H9 (cell line): ENCODE measurements at places on chromosomes 2 and 18. TPM values are rescaled to one million over a fixed set of nuclear protein-coding genes. Genes with fewer than 3 reads are reported as not detected.

GRCh38 chr18:35436076-35436649, 59.0 kb upstream of the ZNF396 start:
- no peaks in the 10 kb centered on the region for H3K36me3 ChIP-seq
- no peak overlapping the region for H3K27ac ChIP-seq
- no peaks in the 10 kb centered on the region; the same call in 1 of the 2 replicates for H3K4me1 ChIP-seq

The DSG1 gene
- not detected in 2 replicates for total RNA-seq

The IGFBP5 gene
- total RNA-seq: 0.61 and 0.90 TPM in 2 replicates

DNA sequence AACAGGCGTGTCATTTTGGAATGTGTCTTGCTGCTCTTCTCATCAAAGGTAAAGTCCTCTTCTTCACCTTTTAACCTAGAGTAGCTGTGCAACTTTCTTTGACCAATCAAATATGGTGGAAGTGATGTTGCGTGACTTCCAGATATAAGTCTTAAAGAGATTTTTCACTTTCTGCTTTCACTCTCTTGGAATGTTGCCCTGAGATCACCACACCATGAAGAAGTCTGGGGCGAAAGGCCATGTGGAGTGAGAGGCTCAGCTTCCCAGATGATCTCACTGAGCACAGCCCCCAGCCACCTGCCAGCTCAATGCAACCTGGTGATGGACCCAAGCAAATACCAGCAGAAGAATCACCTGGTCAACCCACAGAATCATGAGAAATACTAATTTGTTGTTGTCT, 7.1 kb upstream of the GALNT3 start:
- H3K4me1 ChIP-seq: no peaks in the 10 kb centered on the region
- H3K36me3 ChIP-seq: peaks cover 25% of the 10 kb centered on the region
- no peak overlapping the region for H3K4me3 ChIP-seq
- no peaks in the 10 kb centered on the region for H3K27me3 ChIP-seq
- H3K27ac ChIP-seq: no peak overlapping the region

GRCh38 chr18:63192126-63192884, 127.3 kb downstream of the BCL2 start:
- no peaks in the 10 kb centered on the region for H3K36me3 ChIP-seq
- no peaks in the 10 kb centered on the region for H3K27me3 ChIP-seq
- no peak for DNase-seq
- no peak overlapping the region for H3K27ac ChIP-seq

- no peak overlapping the region for H3K27ac ChIP-seq
- peak overlapping the region; percentile 73 for H3K4me3 ChIP-seq
- peaks cover 5% of the 10 kb centered on the region; the same call in 1 of the 2 replicates for H3K4me1 ChIP-seq
- peaks cover 2% of the 10 kb centered on the region; the same call in 1 of the 2 replicates for H3K36me3 ChIP-seq
- DNase-seq: peak; percentile 57
These were observed 997 bp downstream of the BOK start for GRCh38 chr2:241559323-241560161.

DNA sequence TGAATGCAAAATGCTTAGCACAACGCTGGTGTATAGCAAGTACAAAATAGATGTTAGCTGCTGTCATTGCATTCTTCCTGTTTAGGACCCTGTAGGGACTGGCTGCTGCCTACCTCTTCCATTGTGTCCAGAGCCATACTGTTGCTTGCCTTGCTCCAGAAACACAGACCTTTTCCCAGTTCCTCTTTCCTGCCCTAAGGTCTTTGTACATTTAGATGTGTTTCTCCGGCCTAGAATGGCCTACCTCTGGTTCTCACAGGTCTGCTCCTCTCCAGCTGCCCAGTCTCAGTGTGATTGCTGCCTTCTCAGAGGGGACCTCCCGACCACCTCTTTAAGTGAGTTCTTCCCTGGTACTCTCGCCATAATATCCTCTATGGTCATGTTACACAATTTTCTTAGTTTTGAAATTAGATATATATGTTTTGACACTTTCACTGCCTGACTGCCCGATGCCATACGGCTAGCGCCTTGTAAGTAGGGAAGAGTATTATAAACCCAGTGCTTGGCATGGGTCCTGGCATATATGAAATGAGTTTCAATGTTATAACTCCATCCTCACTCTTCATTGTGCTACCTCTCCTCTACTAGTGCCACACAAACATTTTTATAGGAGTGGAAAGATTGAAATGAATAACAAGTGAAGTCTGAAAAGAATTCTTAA, 48.3 kb downstream of the RFTN2 start:
- no peak for DNase-seq
- no peaks in the 10 kb centered on the region for H3K27me3 ChIP-seq
- no peak overlapping the region for H3K4me3 ChIP-seq
- no peaks in the 10 kb centered on the region; the same call in 1 of the 2 replicates for H3K4me1 ChIP-seq

The TRIM43 gene
- total RNA-seq: not detected in 2 replicates

DNA sequence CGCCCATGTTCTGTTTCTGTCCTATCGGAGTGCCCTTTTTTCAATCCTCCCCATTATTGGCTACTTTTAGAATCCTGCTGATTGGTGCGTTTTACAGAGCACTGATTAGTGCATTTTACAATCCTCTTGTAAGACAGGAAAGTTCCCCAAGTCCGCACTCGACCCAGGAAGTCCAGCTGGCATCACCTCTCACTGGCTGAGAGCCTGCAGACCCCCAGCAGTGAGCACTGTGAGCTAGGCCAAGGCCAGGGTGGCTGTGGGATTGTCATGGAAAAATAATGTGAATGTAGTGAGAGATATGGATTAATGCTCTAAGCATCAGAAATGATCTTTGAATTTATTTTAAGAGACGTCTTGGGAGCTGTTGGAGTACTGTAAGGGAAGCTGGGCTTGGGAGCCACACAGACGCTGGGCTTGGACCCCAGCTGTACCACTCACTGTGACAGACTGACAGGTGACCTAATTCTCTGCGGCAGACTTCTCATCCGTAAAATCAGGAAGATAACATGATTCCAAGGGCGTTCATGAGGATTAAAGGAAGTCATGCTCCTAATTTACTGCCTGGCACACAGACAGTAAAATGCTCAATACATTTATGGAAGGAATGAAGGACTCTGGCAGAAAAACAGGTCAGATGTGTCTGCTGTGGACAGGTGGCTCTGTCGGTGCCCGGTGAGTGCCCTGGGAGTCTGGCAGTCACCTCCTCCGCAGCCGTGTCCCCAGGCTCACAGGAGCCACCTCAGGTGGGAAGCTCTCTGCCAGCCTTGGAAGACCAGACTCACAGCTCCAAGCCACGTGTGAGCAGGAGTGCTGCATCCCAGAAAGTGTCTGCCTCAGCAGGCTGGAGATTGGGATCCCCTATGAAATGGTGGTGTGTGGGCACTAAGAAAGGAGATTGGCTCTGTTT, 105.5 kb downstream of the FAM168B start:
- no peaks in the 10 kb centered on the region for H3K27me3 ChIP-seq
- no peaks in the 10 kb centered on the region for H3K4me1 ChIP-seq

DNA sequence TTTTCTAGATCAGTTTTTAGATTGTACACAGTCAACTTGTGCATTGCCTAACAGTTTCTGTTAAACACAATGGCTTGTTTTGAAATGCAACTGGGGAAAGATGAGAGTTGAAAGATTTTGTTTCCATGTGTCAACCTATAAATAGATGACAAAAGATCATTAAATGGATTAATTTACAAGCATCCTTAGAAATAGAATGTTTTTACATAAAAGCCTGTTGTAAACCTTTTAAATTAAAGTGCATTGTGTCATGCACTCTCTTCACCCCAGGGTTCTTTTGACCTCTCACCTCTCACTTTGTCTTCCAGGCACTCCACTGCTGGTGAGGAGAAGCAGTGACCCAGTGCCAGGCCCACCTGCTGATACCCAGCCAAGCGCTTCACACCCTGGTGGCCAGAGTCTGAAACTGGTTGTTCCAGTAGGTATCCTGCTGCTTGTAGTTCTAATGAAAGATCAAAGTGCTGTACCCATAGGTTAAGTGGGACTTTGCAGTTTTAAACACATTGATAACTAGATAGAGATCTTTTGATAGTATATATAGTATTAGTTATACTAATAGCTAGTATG, 502.1 kb downstream of the PARD3B start:
- no peaks in the 10 kb centered on the region for H3K27me3 ChIP-seq

- H3K27ac ChIP-seq: no peak overlapping the region
- H3K36me3 ChIP-seq: peaks cover 8% of the 10 kb centered on the region
- no peak overlapping the region for H3K4me3 ChIP-seq
- no peaks in the 10 kb centered on the region; the same call in 1 of the 2 replicates for H3K4me1 ChIP-seq
These were observed 89.9 kb upstream of the PELI1 start for GRCh38 chr2:64234150-64234549.

GRCh38 chr2:179612108-179612507, 249.3 kb downstream of the ZNF385B start:
- H3K4me3 ChIP-seq: no peak overlapping the region
- no peak overlapping the region for H3K27ac ChIP-seq
- no peaks in the 10 kb centered on the region; the same call in 2 of the 3 replicates for H3K36me3 ChIP-seq
- H3K27me3 ChIP-seq: no peaks in the 10 kb centered on the region; the same call in 1 of the 2 replicates
- DNase-seq: no peak

- no peaks in the 10 kb centered on the region; the same call in 1 of the 2 replicates for H3K4me1 ChIP-seq
- no peak for DNase-seq
- no peaks in the 10 kb centered on the region for H3K36me3 ChIP-seq
- no peaks in the 10 kb centered on the region for H3K27me3 ChIP-seq
- no peak overlapping the region for H3K4me3 ChIP-seq
- H3K27ac ChIP-seq: no peak overlapping the region
These were observed 147.3 kb downstream of the B3GNT2 start for GRCh38 chr2:62343206-62343605.

GRCh38 chr2:229855116-229855515, 66.7 kb downstream of the TRIP12 start:
- H3K4me3 ChIP-seq: no peak overlapping the region
- DNase-seq: no peak
- H3K4me1 ChIP-seq: no peaks in the 10 kb centered on the region
- H3K36me3 ChIP-seq: peaks cover 24% of the 10 kb centered on the region
- H3K27me3 ChIP-seq: no peaks in the 10 kb centered on the region
- no peak overlapping the region for H3K27ac ChIP-seq

The PUM2 gene
- 92.3 and 96.6 TPM in 2 replicates for total RNA-seq

DNA sequence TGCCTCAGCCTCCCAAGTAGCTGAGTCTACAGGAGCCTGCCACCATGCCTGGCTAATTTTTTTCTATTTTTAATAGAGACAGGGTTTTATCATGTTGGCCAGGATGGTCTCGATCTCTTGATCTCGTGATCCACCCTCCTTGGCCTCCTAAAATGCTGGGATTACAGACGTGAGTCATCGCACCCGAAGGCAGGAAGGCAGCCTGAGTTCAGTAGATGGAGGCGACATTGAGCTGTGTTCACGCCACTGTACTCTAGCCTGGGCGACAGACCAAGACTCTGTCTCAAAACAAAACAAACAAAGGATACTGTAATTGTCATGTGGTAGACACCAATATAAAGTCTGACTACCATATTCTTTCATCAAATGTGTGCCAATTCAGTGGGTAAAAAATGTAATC, 500.9 kb upstream of the DSEL start:
- no peak overlapping the region for H3K4me3 ChIP-seq
- H3K27me3 ChIP-seq: no peaks in the 10 kb centered on the region
- H3K36me3 ChIP-seq: no peaks in the 10 kb centered on the region
- H3K27ac ChIP-seq: no peak overlapping the region

GRCh38 chr2:70534183-70534836, 19.3 kb downstream of the TGFA start:
- DNase-seq: no peak
- H3K27ac ChIP-seq: no peak overlapping the region
- no peaks in the 10 kb centered on the region; the same call in 1 of the 2 replicates for H3K4me1 ChIP-seq
- no peak overlapping the region for H3K4me3 ChIP-seq
- H3K36me3 ChIP-seq: no peaks in the 10 kb centered on the region

The EPC2 gene
- 31.3 and 31.5 TPM in 2 replicates for total RNA-seq

The CYS1 gene
- 0.07 and 0.35 TPM in 2 replicates for total RNA-seq

GRCh38 chr18:21321711-21322110, 79.7 kb downstream of the GREB1L start:
- no peaks in the 10 kb centered on the region for H3K4me1 ChIP-seq
- H3K36me3 ChIP-seq: no peaks in the 10 kb centered on the region
- no peak overlapping the region for H3K4me3 ChIP-seq
- no peaks in the 10 kb centered on the region for H3K27me3 ChIP-seq
- DNase-seq: no peak
- no peak overlapping the region for H3K27ac ChIP-seq

The LHCGR gene
- total RNA-seq: 0.33 and 0.44 TPM in 2 replicates

- peaks cover 2% of the 10 kb centered on the region; the same call in 2 of the 3 replicates for H3K36me3 ChIP-seq
- DNase-seq: no peak
- no peak overlapping the region for H3K27ac ChIP-seq
- no peaks in the 10 kb centered on the region for H3K27me3 ChIP-seq
- no peak overlapping the region for H3K4me3 ChIP-seq
- H3K4me1 ChIP-seq: no peaks in the 10 kb centered on the region
These were observed 118.8 kb downstream of the CTIF start for GRCh38 chr18:48657447-48658120.

DNA sequence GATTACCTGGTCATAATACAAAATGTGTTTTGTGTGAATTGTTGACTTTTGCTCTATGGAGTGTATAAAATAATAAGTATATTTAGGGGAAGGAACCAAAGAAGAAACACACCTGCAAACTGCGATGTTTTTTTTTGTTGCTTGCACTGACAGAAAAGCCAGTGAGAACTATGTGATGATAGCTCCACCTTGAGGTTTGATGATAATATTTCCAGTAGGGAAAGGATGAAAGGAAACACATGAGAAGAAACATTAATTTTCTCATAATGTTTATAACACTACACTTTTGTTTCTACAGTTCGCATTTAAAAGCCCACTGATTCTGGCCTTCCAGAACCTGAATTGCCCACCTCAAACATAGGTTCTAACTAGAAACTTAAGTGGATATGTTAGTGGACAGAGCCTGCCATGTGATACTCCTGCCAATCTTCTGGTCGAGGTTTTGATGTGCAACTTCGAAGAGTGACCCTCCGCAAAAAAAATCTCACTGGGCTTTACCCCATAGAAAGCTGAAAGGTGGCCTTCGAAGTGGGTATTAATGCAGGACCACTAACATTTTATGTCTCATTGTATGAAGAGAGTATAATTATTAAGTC, 476.4 kb upstream of the SPHKAP start:
- H3K4me3 ChIP-seq: no peak overlapping the region
- H3K27ac ChIP-seq: no peak overlapping the region
- DNase-seq: no peak
- no peaks in the 10 kb centered on the region for H3K36me3 ChIP-seq

DNA sequence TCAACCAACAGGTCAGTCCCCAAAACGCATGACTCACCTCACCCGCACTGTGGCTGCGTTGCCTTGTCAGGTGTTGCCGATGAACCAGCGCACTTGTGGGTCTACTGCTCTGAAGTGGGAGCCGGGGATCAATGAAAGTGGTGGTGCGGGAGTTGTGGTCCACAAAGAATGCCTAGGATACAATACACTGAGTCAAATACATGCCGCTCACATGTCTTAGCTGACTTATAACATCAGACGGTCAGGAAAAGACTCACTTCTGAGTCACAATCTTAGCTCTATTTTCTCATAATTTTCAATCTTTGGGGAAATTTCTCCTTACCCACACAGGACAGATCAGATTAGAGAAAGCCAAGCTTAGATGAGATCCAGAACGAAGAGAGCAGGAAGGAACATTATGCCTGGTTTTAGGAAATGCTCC, 107.1 kb upstream of the STK17B start:
- no peaks in the 10 kb centered on the region for H3K4me1 ChIP-seq
- no peak for DNase-seq
- no peak overlapping the region for H3K4me3 ChIP-seq
- no peaks in the 10 kb centered on the region for H3K27me3 ChIP-seq
- H3K27ac ChIP-seq: no peak overlapping the region

- no peaks in the 10 kb centered on the region for H3K27me3 ChIP-seq
- H3K36me3 ChIP-seq: no peaks in the 10 kb centered on the region; the same call in 2 of the 3 replicates
- no peak overlapping the region for H3K4me3 ChIP-seq
- peak; percentile 66 for DNase-seq
These were observed 189.6 kb upstream of the SIX3 start for GRCh38 chr2:44751754-44752479.
